Thoracic aorta (tissue), 2 donors: ENCODE measurements at places on chromosomes 7 and 10. TPM values are rescaled to one million over a fixed set of nuclear protein-coding genes. Genes with fewer than 3 reads are reported as not detected.

GRCh38 chr7:20519645-20520044 lies 95.8 kb upstream of the ABCB5 start:
- no peak overlapping the region for H3K4me3 ChIP-seq
- H3K27ac ChIP-seq, result no peak overlapping the region
- no peaks in the 10 kb centered on the region for H3K36me3 ChIP-seq
- H3K4me1 ChIP-seq, result no peaks in the 10 kb centered on the region

- H3K36me3 ChIP-seq, result no peaks in the 10 kb centered on the region
- no peak for DNase-seq
These were observed 56.1 kb upstream of the TRUB1 start for GRCh38 chr10:114881901-114882300.

GRCh38 chr7:100817097-100817496 lies 10.2 kb downstream of the EPHB4 start:
- no peak for DNase-seq
- H3K27ac ChIP-seq, result no peak overlapping the region
- H3K4me1 ChIP-seq, result no peaks in the 10 kb centered on the region

EPHB6 gene
- total RNA-seq, result 30.5 TPM

DNA sequence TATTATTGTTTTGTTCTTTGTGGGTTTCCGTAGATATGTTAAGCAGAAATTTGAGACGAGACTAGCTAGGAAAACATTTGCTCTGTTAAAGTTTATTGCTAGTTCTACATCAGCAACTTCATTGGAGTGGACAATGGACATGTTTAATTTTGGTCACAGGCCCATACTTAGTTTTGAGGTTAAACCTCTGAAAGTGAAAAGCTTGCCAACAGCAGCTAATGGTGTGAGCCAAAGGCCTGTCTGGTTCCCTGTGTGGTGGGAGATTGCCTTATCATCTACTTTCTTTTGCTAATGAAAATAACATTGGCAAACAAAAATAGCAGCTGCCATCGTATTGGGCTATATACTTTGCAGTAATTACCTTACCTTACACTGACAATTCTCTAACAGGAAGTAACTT lies 388.4 kb upstream of the FZD8 start:
- H3K27ac ChIP-seq, result no peak overlapping the region
- no peaks in the 10 kb centered on the region for H3K36me3 ChIP-seq
- no peaks in the 10 kb centered on the region for H3K4me1 ChIP-seq
- no peaks in the 10 kb centered on the region for H3K27me3 ChIP-seq
